Left ventricle myocardium superior (tissue), 1 donor: ENCODE measurements at places on chromosomes 2 and 18. TPM values are rescaled to one million over a fixed set of nuclear protein-coding genes. Genes with fewer than 3 reads are reported as not detected.

Gene TMEM127
- 71.2 TPM for total RNA-seq

Gene ADRA2B
- total RNA-seq = 5.0 TPM

Gene GRB14
- 27.8 TPM for total RNA-seq

Gene HOXD9
- not detected for total RNA-seq

Gene RAX
- not detected for total RNA-seq

Gene EFEMP1
- 50.7 TPM for total RNA-seq

Gene ACMSD
- total RNA-seq = not detected

Gene SCYGR3
- not detected for total RNA-seq

Gene DPP4
- total RNA-seq = 6.7 TPM

Gene KCNS3
- total RNA-seq = 4.9 TPM

Gene NT5DC4
- not detected for total RNA-seq

Gene PMS1
- 12.3 TPM for total RNA-seq

Gene TM4SF20
- total RNA-seq = not detected

Gene GRHL1
- total RNA-seq = 1.0 TPM

Gene ZBTB14
- total RNA-seq = 8.5 TPM

Gene SERPINB2
- not detected for total RNA-seq

Gene SMIM21
- total RNA-seq = not detected

Gene CKAP2L
- total RNA-seq = 0.10 TPM

Gene MYO1B
- total RNA-seq = 16.0 TPM

Gene UGT1A5
- not detected for total RNA-seq

Gene ANO7
- total RNA-seq = 1.1 TPM

Gene ATP6V1C2
- 2.7 TPM for total RNA-seq

Gene MPP4
- not detected for total RNA-seq
